ENCODE measurements at places on chromosomes 4 and X.

DNA sequence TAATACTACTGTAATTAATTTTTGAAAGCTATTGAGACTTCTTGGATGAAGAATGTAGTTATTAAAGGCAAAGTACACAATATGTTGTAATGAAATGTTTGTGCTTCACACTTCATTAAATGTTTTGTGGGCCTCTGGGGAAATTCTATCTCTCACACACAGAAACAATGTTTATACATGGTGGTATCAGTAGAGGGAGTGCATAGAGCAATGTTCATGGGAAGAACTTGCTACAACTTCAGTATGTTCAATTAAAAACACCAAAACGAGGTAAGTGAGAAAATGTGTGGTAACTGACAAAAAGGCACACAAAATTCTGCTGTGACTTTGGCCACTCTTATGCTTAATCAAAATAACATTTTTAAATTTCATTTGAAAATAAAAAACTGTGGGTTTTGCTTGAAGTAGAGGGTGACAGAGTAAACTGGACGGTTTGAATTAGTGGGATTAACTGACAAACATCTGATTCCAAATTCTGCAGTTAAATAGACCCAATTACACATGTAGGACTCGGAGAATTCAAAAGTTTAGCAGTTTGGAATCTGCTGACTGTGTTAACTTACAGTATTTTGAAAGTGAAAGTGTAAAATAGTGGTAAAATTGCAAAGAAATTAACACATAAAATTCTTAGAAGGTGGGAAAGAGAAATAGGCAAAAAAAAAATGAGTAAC, 111.4 kb upstream of the TTC29 start:
- no peak for DNase-seq

GRCh38 chrX:19342331-19342906, 1.3 kb upstream of the PDHA1 start:
- DNase-seq: no peak

DNA sequence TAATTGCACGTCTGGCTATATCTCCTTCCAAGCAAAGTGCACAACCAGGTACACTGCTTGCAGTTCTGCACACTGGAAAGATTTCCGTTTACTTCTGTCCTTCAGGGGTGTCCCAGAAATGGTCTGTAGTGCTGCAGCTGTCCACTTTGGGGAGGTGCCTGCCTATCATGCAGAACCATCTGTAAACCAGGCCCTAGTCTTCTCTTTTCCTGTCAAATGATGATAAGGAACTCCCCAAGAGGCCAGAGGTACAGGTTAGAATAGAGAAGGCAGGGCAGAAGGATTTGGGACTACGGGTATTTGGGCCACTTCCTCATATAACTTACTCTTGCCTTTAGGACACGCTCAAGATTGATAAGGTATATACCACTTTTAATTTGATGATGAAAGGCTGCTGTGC, 746.9 kb downstream of the FAT4 start:
- DNase-seq: no peak

GRCh38 chrX:24277405-24277804, 36.5 kb downstream of the SUPT20HL2 start:
- no peak for DNase-seq

- DNase-seq: no peak
Observed at GRCh38 chr4:123158576-123158975, 236.2 kb upstream of the NUDT6 start.

- no peak for DNase-seq
Observed at GRCh38 chr4:158571736-158572135, 50.1 kb downstream of the RXFP1 start.

DNA sequence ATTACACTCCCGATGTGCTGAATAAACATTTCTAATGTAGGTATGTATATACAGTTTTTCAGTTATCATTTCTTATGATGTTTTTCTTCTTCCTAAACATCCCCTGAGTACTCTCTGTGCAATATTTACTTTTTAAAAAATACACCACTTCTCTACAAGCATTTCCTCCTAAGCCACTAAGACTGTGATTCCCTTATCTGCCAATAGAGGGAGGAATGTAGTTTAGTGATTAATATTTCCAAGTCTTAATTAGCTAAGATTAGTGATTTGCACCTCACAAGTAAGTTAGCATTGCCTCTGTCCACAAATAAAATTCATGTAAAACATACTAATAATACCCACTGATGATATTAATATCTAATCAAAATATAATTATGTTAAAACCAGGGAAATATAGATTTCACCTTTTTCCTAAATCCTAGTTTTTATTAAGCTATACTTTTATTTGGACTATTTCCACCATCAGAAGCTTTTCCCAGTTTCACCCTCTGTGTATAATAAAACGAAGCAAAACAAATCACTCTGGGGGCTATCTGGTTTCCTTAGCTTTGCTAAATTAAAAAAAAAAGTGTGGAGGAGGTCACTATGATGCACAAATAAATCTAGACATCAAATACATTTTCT, 909.1 kb downstream of the FAT4 start:
- no peak for DNase-seq

DNA sequence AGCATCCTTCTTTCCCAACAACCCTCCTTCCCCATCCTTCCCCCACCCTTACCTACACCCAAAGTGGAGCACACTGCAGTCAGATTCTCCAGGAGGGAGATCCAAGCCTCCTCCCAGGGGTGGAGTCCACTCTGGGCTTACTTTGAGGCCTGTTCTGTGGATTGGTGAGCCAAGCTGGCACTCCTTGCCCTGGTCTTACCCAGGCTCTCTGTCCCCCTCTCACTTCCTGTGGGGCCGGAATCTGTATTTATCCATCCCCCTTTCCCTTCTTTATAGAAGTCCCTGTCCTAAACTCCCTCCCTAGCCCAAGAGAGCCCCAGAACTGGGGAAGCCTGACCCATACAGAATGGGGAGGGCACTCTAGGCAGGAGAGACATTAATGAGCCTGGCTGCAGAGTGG, 3.2 kb upstream of the TSPYL2 start:
- no peak for DNase-seq

All from stimulated activated CD4-positive, alpha-beta T cell treated with anti-CD3 and anti-CD28 coated beads, Interleukin-2, amount 100 ng/mL, for 4 hours (primary cell).